ENCODE measurements at places on chromosomes 6 and 20.

DNA sequence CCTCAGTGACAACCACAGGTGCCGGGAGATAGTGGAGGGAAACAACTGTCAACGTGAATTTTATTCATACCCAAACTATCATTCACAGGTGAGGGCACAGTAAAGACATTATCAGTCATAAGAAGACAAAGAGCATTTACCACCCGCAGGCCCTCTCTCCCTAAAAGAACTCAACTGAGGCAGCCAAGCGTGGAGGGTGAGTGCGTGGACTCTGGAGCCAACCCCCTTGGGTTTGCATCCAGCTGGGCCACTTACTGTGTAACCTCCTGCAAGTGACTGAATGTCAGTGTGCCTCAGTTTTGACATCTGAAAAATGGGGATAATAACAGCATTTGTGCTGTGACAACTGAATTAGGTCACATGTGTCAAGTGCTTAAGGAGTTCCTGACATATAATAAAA lies 70.6 kb upstream of the KCNK16 start:
- H3K36me3 ChIP-seq: no peaks in the 10 kb centered on the region
- peaks cover 62% of the 10 kb centered on the region for H3K27me3 ChIP-seq
- H3K4me3 ChIP-seq: no peak overlapping the region

DNA sequence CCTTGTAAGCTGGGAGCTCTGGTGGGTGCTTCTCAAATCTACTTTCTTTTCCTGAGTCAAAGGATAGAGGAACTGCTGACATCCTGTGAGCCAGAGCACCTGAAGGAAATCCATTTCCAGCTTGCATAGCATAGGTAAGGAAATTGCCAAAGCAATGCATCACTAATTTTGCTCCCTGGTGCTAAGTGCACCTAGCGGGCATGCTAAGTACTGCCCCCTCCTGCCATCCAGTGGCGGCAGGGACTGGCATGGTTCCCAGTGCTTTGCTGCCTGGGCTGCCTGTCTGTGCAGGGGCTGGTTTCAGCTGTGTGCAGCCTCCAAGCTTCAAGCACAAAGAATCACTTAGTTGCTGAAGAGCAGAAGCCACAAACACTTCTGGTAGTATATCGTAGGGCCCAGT lies 63.9 kb downstream of the FARS2 start:
- DNase-seq: no peak
- H3K4me1 ChIP-seq: no peaks in the 10 kb centered on the region
- no peaks in the 10 kb centered on the region for H3K36me3 ChIP-seq
- no peak overlapping the region for H3K27ac ChIP-seq
- no peaks in the 10 kb centered on the region for H3K27me3 ChIP-seq

- no peak for DNase-seq
- H3K4me1 ChIP-seq: no peaks in the 10 kb centered on the region
- no peaks in the 10 kb centered on the region for H3K27me3 ChIP-seq
- no peaks in the 10 kb centered on the region for H3K36me3 ChIP-seq
Observed at GRCh38 chr6:32614366-32615081, 22.7 kb upstream of the HLA-DQA1 start.

- peaks cover 30% of the 10 kb centered on the region for H3K4me1 ChIP-seq
- H3K27ac ChIP-seq: no peak overlapping the region
- H3K4me3 ChIP-seq: no peak overlapping the region
- no peaks in the 10 kb centered on the region for H3K27me3 ChIP-seq
Observed at GRCh38 chr6:139655783-139656705, 281.6 kb upstream of the CITED2 start.

- no peaks in the 10 kb centered on the region for H3K4me1 ChIP-seq
- no peak overlapping the region for H3K27ac ChIP-seq
- DNase-seq: no peak
- H3K36me3 ChIP-seq: no peaks in the 10 kb centered on the region
Observed at GRCh38 chr6:95159557-95159956, 417.8 kb upstream of the MANEA start.

DNA sequence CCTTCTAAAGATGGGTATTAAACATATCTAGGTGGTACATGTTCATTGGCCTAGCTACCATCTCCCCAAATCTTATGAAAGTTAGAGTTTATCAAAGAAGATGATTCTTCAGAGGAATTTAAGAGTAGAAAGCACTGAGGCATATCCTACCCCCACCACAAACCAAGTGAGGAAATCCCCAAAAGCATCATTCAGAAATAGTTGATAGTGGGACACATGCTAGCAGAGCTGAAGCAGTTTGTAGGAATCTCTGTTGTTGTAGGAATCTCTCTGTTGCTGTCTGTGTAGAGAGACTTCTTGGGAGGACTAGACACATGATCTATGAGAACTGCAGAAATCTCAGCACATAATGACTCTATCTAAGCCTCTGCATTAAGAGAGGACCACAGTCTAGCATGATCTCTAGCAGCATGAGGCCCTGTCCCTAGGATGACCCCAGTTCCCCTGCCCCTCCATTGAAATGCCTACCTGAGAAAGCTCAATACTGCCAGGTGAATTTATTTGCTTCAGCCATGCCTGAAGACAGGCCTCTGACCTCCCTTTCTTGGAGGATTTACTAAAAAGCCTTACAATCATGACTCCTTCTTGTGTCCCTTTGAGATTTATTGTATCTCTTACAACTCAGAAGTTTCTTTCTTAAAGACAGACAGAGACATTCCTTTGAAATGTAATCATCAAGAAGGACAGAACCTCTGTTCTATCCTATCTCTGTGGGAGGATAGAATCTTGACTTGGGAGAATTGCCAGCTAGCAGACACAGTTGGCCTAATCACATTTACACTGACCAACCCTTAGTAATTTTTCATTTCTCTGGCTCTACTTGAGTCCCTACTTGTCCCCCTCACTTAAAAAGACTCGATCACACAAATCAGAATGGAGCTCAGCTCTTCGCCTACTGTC lies 582.4 kb downstream of the PHF3 start:
- no peak for DNase-seq
- no peak overlapping the region for H3K4me3 ChIP-seq
- no peaks in the 10 kb centered on the region for H3K27me3 ChIP-seq
- H3K4me1 ChIP-seq: no peaks in the 10 kb centered on the region
- no peaks in the 10 kb centered on the region for H3K36me3 ChIP-seq
- H3K27ac ChIP-seq: no peak overlapping the region

GRCh38 chr6:53539561-53539960 lies 5.3 kb downstream of the GCLC start:
- H3K4me1 ChIP-seq: peaks cover 51% of the 10 kb centered on the region
- H3K27ac ChIP-seq: no peak overlapping the region
- no peaks in the 10 kb centered on the region for H3K27me3 ChIP-seq
- H3K36me3 ChIP-seq: peaks cover 60% of the 10 kb centered on the region
- DNase-seq: no peak

- H3K4me1 ChIP-seq: peaks cover 20% of the 10 kb centered on the region
- DNase-seq: no peak
Observed at GRCh38 chr6:42212442-42212841, 5.2 kb downstream of the MRPS10 start.

- H3K4me1 ChIP-seq: no peaks in the 10 kb centered on the region
- H3K4me3 ChIP-seq: no peak overlapping the region
- H3K27me3 ChIP-seq: no peaks in the 10 kb centered on the region
- peaks cover 13% of the 10 kb centered on the region for H3K36me3 ChIP-seq
- H3K27ac ChIP-seq: no peak overlapping the region
Observed at GRCh38 chr6:138310821-138311220, 66.9 kb upstream of the SMIM28 start.

DNA sequence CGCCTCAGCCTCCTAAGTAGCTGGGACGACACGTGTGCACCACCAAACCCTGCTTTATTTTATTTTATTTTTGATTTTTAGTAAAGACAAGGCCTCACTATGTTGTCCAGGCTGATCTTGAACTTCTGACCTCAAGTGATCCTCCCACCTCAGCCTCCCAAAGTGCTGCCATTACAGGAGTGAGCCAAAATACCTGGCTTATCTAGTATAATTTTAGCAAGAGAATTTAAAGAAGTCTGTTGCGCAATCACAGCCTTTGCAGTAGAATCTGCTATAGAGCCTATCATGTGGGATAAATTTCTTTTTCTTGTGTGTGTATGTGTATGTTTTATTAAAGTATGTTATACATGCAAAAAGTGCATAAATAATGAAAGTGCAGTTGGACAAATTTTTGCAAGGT lies 92.1 kb upstream of the ANKEF1 start:
- H3K27ac ChIP-seq: no peak overlapping the region
- DNase-seq: no peak
- no peaks in the 10 kb centered on the region for H3K4me1 ChIP-seq
- H3K27me3 ChIP-seq: no peaks in the 10 kb centered on the region

DNA sequence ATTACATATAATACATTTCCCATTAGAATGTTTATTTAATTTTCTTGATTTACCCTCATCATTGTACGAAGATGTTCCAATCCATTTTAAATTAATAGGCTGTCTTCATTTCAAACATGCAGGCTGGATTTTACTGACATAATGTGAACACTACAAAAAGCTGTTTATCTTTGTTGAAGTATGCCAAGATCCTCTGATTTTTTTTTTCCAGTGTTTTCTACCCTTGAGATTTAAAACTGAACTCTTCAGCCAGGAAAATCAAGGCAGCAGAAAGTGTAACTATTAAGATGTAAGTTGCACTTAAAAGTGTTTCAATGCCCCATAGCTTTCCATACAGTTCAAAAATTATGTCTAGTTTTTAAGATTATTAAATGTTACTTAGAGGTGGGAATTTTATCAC lies 43.5 kb downstream of the PRKN start:
- no peak for DNase-seq
- H3K4me3 ChIP-seq: no peak overlapping the region
- H3K27me3 ChIP-seq: no peaks in the 10 kb centered on the region

DNA sequence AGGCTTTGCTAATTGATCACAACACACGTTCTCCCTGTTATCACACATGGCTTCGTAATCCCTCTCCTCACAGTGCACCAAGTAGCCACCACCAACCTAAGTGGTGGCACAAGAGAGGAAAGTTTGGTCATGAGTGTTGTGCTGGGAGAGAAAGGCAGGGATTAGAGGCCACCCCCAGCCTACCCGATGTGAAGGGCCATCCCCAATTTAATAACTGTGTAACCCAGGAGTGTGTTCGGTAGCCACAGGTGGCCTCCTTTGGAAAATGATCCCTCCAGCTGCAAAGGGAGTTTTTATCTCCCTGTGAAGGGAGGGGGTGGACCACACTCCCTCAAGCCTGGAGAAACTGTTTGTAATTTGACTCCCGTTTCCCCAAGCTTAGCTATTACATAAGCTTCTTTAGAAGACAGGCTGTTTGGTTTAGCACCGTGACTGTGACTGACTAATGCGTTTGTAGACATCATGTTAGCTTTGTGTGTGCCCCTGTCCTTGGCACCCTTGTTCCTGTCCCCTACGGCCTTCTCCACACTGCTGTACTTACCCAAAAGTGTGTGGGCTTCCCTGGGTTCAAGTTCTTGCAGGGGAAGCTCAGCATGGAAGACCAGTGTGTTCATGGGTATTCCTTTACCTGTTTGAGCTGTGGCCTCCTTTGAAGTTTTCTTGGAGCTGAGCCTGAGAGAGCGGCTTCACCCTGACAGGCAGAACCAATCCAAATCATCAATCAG lies 20.6 kb downstream of the PPP1R16B start:
- no peak overlapping the region for H3K4me3 ChIP-seq
- no peaks in the 10 kb centered on the region for H3K36me3 ChIP-seq
- H3K4me1 ChIP-seq: peaks cover 46% of the 10 kb centered on the region
- peaks cover 5% of the 10 kb centered on the region for H3K27me3 ChIP-seq
- peak overlapping the region; percentile 44 for H3K27ac ChIP-seq

- no peak overlapping the region for H3K27ac ChIP-seq
- no peak overlapping the region for H3K4me3 ChIP-seq
- no peaks in the 10 kb centered on the region for H3K4me1 ChIP-seq
- no peak for DNase-seq
Observed at GRCh38 chr6:77930952-77931351, 278.1 kb downstream of the MEI4 start.

- H3K36me3 ChIP-seq: no peaks in the 10 kb centered on the region
- H3K27me3 ChIP-seq: no peaks in the 10 kb centered on the region
- H3K27ac ChIP-seq: no peak overlapping the region
- H3K4me3 ChIP-seq: no peak overlapping the region
- peak; percentile 20 for DNase-seq
Observed at GRCh38 chr6:31690231-31691077, 9.6 kb upstream of the LY6G5C start.

DNA sequence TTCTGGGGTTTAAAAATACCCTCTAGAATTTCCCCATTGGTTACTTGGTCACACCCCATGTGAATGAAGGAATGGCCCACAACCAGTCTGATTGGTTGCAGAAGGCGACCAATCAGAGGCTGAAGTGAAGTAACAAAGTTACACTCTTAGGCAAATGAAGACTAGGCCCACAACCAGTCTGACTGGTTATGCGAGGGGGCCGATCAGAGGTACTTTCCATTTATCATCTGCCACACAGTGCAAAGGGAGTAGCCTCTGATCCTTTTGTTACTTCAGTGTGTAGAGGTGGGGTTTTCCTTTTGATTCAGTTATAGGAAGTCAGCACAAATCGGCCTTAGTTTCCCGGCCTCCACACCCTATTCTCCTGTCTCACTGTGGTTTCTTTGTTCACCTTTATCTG lies 61.2 kb upstream of the SGK1 start:
- no peaks in the 10 kb centered on the region for H3K36me3 ChIP-seq
- H3K27me3 ChIP-seq: no peaks in the 10 kb centered on the region
- peaks cover 30% of the 10 kb centered on the region for H3K4me1 ChIP-seq
- peak; percentile 78 for DNase-seq
- peak overlapping the region; percentile 39 for H3K4me3 ChIP-seq

DNA sequence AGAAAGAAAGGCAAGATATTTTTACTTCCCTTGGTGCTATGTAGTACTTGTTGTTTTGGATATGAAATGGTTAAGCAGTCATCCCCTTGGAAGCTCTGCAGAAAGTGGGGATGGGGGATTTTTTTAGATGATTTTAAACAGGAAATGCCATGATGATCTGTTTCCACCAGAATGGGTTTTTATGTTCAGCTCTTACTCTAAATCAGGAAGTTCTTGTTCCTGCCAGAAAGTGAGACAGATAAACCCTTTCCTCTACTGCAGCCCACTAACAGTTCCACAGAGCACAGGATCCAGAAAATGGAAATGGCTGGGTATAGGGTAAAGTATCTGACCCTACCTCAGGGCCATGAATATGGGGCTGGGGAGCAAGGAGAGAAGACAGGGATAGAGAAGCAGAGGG lies 32.1 kb upstream of the PPP1R3G start:
- H3K27ac ChIP-seq: no peak overlapping the region
- H3K27me3 ChIP-seq: no peaks in the 10 kb centered on the region
- H3K36me3 ChIP-seq: no peaks in the 10 kb centered on the region
- DNase-seq: no peak

Data from PC-9 (cell line).